CD4-positive, alpha-beta T cell treated with Interleukin-6 at 100 ng/mL for 8 hours (primary cell): ENCODE measurements at places on chromosomes 3 and 15.

- no peak for DNase-seq
Observed at GRCh38 chr15:91075739-91076138, 24.3 kb upstream of the SV2B start.

DNA sequence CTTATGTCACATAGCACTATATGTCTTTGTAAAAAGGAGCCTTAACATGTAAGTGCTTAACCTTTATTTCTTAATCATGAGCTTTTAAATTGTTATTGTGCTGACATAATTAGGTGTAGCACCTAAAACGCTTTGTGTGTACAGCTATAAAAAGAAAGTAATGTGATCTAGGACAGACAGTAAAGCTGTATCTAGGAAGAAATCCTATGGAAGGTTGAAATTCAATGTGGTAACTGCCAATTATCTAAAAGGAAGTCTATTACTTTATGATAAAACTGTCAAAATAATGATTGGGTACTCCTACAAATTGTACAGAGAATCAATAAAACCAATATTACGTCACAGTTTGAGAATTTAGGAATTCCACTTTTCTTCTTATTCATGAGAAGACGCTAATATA, 87.9 kb downstream of the CDIN1 start:
- no peak for DNase-seq

GRCh38 chr3:8596321-8597218, 48.0 kb downstream of the SSUH2 start:
- no peak for DNase-seq

GRCh38 chr3:130700541-130700940, 46.1 kb downstream of the PIK3R4 start:
- no peak for DNase-seq

DNA sequence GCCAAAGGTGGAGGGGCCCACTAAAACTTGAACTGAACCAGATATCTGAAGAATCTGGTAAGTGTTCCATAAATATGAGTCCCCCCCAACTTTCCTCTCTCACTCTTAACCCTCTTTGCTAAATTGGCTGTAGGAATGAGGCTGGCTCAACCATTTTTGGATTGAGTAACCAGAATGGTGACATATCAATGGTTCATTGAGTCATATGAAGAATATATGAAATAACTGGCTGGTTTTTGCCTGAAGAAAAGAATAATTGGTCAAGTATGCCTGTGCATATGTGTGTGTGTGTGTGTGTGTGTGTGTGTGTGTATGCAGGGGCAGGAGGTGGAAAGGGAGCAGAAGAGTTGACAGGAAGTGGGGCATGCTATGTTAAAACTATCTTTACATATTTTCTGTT, 472.9 kb upstream of the THBS1 start:
- no peak for DNase-seq

DNA sequence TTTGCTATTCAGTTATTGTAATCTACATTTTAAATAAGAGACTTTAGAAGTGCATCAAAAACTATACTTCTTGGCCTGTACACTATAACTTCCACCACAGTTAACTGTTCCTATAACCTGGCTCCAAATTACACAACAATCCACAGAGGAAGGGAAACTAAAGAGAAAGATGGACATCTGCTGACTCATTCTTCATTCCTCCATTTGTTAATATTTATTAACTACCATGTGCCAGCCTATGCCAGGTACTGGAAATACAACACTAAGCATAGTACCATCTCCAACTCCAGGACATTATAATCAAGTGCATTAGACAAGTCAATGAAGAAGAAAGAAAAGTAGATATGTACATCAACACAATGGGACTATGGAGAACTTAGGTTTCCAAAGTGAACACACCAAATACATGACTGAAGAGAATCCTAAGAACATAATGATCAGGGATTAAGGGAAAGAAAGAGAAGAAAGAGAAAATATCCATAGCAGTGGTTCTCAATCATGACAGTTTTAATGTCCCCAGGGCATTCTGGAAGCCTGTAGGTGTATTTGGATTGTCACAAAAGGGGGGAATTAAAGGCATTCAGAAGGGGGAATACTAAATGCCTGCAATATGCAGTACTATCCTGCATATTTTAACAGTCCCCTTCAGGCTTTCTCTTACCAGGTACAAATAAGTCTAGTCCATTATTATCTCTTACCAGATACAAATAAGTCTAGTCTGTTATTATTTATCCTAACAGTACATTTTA, 8.9 kb downstream of the ICE2 start:
- DNase-seq = no peak

GRCh38 chr15:81865850-81866537, 179.8 kb downstream of the MEX3B start:
- DNase-seq = no peak

GRCh38 chr3:58116161-58116955, 94.4 kb downstream of the DNASE1L3 start:
- DNase-seq = peak; percentile 63

- DNase-seq = no peak
Observed at GRCh38 chr3:150898046-150898754, 7.0 kb downstream of the MINDY4B start.

GRCh38 chr3:177358091-177358976, 161.1 kb upstream of the TBL1XR1 start:
- DNase-seq = peak; percentile 68
